ENCODE measurements at places on chromosomes 12 and 14. TPM values are rescaled to one million over a fixed set of nuclear protein-coding genes. Genes with fewer than 3 reads are reported as not detected.

GRCh38 chr14:104199266-104199895 lies 61.0 kb downstream of the KIF26A start:
- H3K36me3 ChIP-seq: no peaks in the 10 kb centered on the region
- H3K4me3 ChIP-seq: no peak overlapping the region
- H3K27ac ChIP-seq: no peak overlapping the region
- peaks cover 3% of the 10 kb centered on the region for H3K27me3 ChIP-seq
- no peak for DNase-seq

DNA sequence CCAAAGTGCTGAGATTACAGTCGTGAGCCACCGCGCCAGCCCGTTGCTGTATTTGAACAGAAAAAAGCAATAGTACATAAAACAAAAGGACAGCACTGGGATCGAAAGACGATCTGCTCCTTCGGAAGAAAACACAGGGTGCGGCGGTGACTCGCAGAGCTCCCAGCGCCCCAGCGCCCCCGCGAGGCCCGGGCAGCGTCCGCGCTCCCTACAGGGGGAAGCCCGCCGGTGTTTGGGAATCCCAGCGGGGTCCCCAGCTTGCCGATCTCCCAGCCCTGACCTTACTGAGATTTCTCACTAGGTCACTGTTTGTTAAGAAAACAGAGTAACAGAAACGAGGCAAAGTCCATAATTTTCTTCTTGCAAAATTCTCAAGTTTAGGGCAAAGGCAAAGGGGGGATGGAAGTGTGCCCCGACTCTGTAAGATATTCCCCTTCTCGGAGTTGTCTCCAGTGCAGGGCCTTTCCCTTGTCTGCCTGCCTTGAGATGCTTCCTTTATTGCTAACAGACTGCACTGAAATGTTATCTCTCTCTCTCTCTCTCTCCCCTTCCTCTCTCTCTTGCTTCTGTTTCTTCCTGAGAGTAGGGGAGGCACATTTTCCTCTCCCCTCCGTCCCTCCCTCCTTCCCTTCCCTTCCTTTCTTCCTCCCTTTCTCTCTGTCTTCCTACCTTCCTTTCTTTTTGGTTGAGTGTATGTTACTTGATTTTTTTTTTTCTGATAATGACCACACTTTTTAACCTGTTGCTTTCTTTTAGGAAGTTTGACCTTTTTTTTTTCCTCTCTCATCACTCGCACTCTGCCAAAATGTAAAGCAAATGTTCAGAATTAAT lies 91.9 kb downstream of the TMEM30B start:
- no peaks in the 10 kb centered on the region for H3K36me3 ChIP-seq
- no peak overlapping the region for H3K27ac ChIP-seq
- peak overlapping the region; percentile 6 for H3K4me3 ChIP-seq
- DNase-seq: peak; percentile 91
- no peaks in the 10 kb centered on the region for H3K4me1 ChIP-seq

GRCh38 chr14:64864258-64864657 lies 15.4 kb downstream of the SPTB start:
- no peaks in the 10 kb centered on the region for H3K36me3 ChIP-seq
- DNase-seq: no peak
- peaks cover 3% of the 10 kb centered on the region for H3K4me1 ChIP-seq
- H3K27ac ChIP-seq: no peak overlapping the region
- H3K4me3 ChIP-seq: no peak overlapping the region
- no peaks in the 10 kb centered on the region for H3K27me3 ChIP-seq

GRCh38 chr14:35231207-35231760 lies 60.9 kb upstream of the PSMA6 start:
- H3K36me3 ChIP-seq: no peaks in the 10 kb centered on the region
- DNase-seq: no peak
- H3K27me3 ChIP-seq: no peaks in the 10 kb centered on the region
- no peak overlapping the region for H3K4me3 ChIP-seq

- H3K27ac ChIP-seq: no peak overlapping the region
- DNase-seq: no peak
- H3K27me3 ChIP-seq: no peaks in the 10 kb centered on the region
- no peaks in the 10 kb centered on the region for H3K36me3 ChIP-seq
- H3K4me1 ChIP-seq: no peaks in the 10 kb centered on the region
Measured at GRCh38 chr14:90517076-90517841, 120.4 kb downstream of the CALM1 start.

DNA sequence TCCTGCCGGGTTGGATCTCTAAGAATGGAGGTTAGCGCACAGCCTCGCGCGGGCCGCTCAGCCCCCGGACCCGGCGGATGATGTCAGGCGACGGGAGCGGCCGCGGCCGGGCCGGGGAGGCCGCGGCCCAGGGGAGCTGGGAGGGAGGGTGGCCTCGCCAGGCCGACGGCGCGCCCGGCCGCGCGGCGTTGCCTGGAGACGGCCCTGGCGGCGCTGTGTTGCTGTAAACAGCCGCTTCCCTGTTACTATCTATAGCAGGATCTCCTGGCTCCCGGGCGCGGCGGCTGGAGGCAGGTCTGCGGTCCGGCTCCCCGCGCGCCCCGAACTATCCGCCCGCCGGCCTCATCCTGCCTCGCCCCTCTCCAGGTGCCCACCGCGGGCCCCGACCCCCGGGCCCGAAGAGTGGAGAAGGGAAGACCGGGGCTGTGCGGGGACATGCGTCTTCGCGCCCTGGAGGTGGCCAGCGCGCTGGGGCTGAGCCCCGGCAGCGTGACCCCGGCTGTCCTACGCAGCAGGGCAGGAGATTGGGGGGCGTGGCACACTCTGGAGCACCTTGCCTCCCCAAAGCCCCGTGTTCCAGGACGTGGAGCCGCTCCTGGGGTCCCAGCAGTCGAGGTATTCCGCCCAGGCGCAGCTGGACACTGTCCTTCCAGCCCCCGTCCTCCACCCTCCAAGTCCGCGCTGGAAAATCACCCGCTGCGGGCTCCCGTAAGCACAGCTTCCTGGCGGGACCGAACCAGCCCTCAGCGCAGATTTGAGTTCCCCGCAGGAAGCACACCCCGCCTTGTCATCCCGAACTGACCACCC lies 1.4 kb upstream of the FOS start:
- peak; percentile 92 for DNase-seq
- peak overlapping the region; percentile 68 for H3K27ac ChIP-seq
- H3K36me3 ChIP-seq: no peaks in the 10 kb centered on the region
- H3K4me1 ChIP-seq: peaks cover 8% of the 10 kb centered on the region
- H3K4me3 ChIP-seq: peak overlapping the region; percentile 88

DNA sequence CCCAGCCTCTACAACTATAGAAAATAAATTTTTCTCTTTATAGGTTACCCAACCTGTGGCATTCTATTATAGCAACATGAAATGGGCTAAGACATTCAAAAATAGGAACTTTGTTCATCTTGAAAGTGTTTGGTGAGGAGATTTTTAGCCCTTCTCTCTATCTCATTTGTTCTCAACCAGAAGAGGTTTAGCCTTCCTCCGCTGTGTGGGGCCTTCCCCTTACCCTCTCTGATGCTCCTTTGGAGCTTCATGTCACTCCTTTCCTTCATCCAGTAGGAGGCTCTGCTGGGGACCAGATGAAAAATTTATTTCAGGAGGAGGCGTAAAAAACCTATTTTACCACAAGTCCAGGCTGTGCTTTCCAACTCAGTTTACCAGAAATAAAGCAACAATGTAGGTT lies 94.1 kb downstream of the RTN1 start:
- H3K27ac ChIP-seq: no peak overlapping the region
- peaks cover 5% of the 10 kb centered on the region for H3K27me3 ChIP-seq
- H3K36me3 ChIP-seq: no peaks in the 10 kb centered on the region
- DNase-seq: no peak
- no peaks in the 10 kb centered on the region for H3K4me1 ChIP-seq
- no peak overlapping the region for H3K4me3 ChIP-seq

GRCh38 chr14:101849640-101850039 lies 88.1 kb downstream of the PPP2R5C start:
- peaks cover 4% of the 10 kb centered on the region for H3K36me3 ChIP-seq
- no peak overlapping the region for H3K27ac ChIP-seq
- no peak for DNase-seq
- no peaks in the 10 kb centered on the region for H3K4me1 ChIP-seq

GRCh38 chr12:108542320-108542719 lies 18.7 kb downstream of the SART3 start:
- no peak overlapping the region for H3K27ac ChIP-seq
- H3K27me3 ChIP-seq: no peaks in the 10 kb centered on the region
- H3K4me1 ChIP-seq: no peaks in the 10 kb centered on the region
- peak; percentile 22 for DNase-seq
- peaks cover 71% of the 10 kb centered on the region for H3K36me3 ChIP-seq

- no peaks in the 10 kb centered on the region for H3K4me1 ChIP-seq
- H3K27ac ChIP-seq: no peak overlapping the region
- H3K36me3 ChIP-seq: no peaks in the 10 kb centered on the region
- no peak overlapping the region for H3K4me3 ChIP-seq
Measured at GRCh38 chr14:43706900-43707299, 800.2 kb downstream of the FSCB start.

DNA sequence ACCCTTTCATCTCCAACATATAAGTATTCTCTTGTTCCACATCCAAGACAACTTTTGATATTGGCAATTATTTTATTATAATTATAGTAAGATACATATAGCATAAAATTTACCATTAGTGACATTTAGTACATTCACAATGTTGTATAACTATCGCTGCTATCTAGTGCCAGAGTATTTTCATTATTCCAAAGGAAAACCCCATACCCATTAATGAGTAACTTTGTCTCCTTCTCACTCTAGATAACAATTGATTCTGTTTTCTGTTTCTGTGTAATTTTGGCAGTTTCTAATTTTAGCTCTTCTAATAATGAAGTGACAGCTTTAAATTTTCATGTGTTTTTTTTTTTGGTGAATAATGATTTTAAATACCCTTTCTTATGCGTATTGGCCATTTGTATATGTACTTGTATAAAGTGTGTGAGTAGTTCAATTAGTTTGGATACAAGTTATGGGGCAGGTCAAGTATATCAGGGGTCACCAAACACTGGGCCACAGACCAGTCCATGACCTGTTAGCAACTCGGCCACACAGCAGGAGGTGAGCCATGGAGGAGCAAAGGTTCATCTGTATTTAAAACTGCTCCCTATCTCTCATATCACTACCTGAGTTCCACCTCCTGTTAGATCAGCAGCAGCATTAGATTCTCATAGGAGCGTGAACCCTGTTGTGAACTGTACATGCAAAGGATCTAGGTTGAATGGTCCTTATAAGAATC lies 97.2 kb upstream of the SYT1 start:
- peak; percentile 36 for DNase-seq
- H3K27me3 ChIP-seq: no peaks in the 10 kb centered on the region
- no peaks in the 10 kb centered on the region for H3K4me1 ChIP-seq

Gene FAM181A
- total RNA-seq: not detected

Gene MYO1H
- total RNA-seq: not detected

Gene KLRK1
- total RNA-seq: not detected

Measured in endodermal cell (in vitro differentiated cells).